Activated T-cell treated with anti-CD3 and anti-CD28 coated beads, Interleukin-2, amount 50 U/mL, for 72 hours (primary cell): ENCODE measurements at places on chromosomes 16 and 17. TPM values are rescaled to one million over a fixed set of nuclear protein-coding genes. Genes with fewer than 3 reads are reported as not detected.

TBC1D3I gene
- total RNA-seq, result 2.5 TPM

ZFP3 gene
- 3.1 TPM for total RNA-seq

MT4 gene
- total RNA-seq, result not detected

C16orf89 gene
- total RNA-seq, result not detected

CD300E gene
- not detected for total RNA-seq

TBC1D3K gene
- not detected for total RNA-seq

C17orf100 gene
- total RNA-seq, result 2.9 TPM

KRTAP2-1 gene
- total RNA-seq, result not detected

PRR11 gene
- total RNA-seq, result 108 TPM

KRTAP2-2 gene
- total RNA-seq, result not detected

WFIKKN1 gene
- 0.72 TPM for total RNA-seq

SULT1A4 gene
- total RNA-seq, result 1.4 TPM

SOX9 gene
- not detected for total RNA-seq

CDH5 gene
- not detected for total RNA-seq

MEFV gene
- total RNA-seq, result 0.14 TPM

LRRC36 gene
- total RNA-seq, result 4.4 TPM

PTRH2 gene
- total RNA-seq, result 22.2 TPM

HSD17B1 gene
- 1.8 TPM for total RNA-seq

CDH1 gene
- total RNA-seq, result 5.2 TPM

MPP2 gene
- 4.0 TPM for total RNA-seq

RAB40C gene
- 15.3 TPM for total RNA-seq

PMFBP1 gene
- total RNA-seq, result 1.8 TPM

DNASE1L2 gene
- total RNA-seq, result 1.1 TPM

FAM20A gene
- not detected for total RNA-seq

VPS25 gene
- total RNA-seq, result 64.4 TPM

GPR139 gene
- not detected for total RNA-seq

PIMREG gene
- total RNA-seq, result 7.3 TPM

CCDC200 gene
- total RNA-seq, result not detected

MC1R gene
- 7.6 TPM for total RNA-seq

FSCN2 gene
- total RNA-seq, result 0.95 TPM

NRN1L gene
- 0.60 TPM for total RNA-seq

ENPP7 gene
- total RNA-seq, result not detected

CCL23 gene
- not detected for total RNA-seq
